Calu3 (cell line): ENCODE measurements at places on chromosomes 3 and 15.
A peak's percentile ranks its signal among the peaks of the same experiment; 100 is the strongest.

DNA sequence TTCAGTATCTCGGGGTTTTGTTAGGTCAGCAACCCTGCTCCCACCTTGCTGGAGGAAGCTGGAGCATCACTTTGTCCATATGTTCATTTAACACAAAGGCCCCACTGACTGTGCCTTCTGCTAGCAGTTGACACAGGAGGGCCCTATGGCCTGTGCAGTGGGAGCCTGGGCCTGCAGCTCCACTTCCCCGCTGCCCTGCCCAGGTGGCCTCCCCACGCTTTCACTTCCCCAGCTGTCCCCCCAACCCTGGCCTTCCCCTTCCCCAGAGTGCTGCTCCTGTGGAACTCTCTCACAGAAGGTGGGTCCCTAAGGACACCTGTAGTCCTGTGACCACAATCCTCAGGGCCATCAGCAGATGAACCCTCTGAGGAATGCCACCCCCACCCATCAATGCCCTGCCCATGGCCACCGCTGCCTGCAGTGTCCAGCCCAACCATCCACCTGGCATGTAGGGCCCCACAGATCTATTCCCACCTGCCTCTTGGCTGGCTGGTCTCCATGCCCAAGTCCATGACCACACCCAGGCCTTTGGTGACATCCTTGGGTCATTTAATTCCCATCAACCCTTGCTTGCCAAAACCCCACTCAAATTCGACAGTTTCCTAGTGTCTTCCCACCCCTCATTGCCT, 13.5 kb downstream of the TBC1D21 start:
- H3K36me3 ChIP-seq = no peaks in the 10 kb centered on the region
- H3K4me3 ChIP-seq = no peak overlapping the region
- DNase-seq = no peak
- H3K4me1 ChIP-seq = no peaks in the 10 kb centered on the region

GRCh38 chr15:54566654-54567053, 588.4 kb downstream of the UNC13C start:
- no peaks in the 10 kb centered on the region for H3K4me1 ChIP-seq
- H3K4me3 ChIP-seq = no peak overlapping the region
- H3K27ac ChIP-seq = no peak overlapping the region
- no peak for DNase-seq
- no peaks in the 10 kb centered on the region for H3K36me3 ChIP-seq

DNA sequence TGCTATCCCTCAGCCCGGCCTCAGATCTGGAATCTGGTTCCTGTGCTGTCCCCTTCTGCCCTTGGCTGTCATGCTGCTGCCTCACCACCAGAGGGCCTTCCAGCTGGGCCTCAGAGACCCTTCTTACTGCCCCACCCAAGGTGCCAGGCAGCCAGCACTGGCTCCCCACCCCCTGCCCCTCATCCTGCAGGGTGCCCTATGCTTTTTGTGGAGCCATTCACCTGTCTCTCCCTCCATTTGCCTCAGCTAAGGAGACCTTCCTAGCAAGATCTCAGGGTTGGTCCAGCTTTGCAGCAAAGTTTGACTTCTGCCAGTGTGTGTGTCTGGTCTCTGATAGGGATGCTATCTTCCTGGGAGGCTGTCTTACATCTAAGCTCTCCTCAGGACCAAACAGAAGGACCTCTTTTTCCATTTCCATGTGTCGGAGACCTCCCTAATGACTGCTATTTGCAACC, 1.9 kb upstream of the VWA5B2 start:
- no peak overlapping the region for H3K27ac ChIP-seq
- H3K4me1 ChIP-seq = no peaks in the 10 kb centered on the region
- no peak overlapping the region for H3K4me3 ChIP-seq
- H3K36me3 ChIP-seq = peaks cover 8% of the 10 kb centered on the region
- peaks cover 92% of the 10 kb centered on the region for H3K27me3 ChIP-seq
- DNase-seq = peak; percentile 76

DNA sequence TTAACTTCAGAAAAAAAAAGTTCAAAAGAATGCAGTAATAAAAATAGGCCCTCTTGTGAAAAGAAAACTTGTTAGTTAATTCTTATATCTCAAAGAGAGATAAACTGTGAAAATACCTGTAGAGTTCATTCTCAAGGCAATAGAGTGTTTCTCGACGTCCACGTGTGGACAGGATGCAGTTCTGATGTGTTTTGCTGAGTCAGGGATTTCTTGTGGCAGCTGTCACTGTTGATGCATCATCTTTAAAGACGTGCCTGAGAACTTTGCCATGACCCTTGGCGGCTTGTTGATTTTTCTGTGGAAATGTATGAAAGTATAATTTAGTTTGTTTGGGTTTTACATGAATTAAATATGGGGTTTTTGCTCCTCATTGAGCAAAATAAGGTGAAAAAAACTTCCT, 702.2 kb downstream of the NLGN1 start:
- H3K4me1 ChIP-seq = peaks cover 19% of the 10 kb centered on the region
- no peak overlapping the region for H3K4me3 ChIP-seq
- no peak overlapping the region for H3K27ac ChIP-seq
- no peaks in the 10 kb centered on the region for H3K36me3 ChIP-seq
- H3K27me3 ChIP-seq = no peaks in the 10 kb centered on the region
- DNase-seq = no peak

DNA sequence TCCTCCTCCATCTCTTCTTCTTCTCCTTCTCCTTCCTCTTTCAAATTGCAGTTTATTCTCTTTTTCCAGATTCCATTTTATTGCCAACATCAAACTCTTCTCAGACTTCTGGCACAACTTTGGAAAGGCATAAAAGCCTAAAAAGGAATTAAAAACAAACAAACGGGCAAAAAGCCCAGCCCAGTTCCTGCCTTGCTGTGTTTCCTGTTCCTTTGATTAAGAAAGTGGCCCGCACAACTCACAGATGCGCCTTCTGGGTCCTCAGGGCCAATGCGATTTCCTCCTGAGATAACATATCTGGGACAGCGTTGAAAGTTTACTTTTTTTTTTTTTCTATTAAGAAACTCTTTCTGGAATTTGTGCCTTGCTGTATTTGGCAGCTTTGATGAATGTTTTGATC, 158.7 kb upstream of the UBE3A start:
- no peak overlapping the region for H3K4me3 ChIP-seq
- no peak overlapping the region for H3K27ac ChIP-seq
- no peaks in the 10 kb centered on the region for H3K4me1 ChIP-seq

- H3K27me3 ChIP-seq = no peaks in the 10 kb centered on the region
- H3K27ac ChIP-seq = no peak overlapping the region
- no peak overlapping the region for H3K4me3 ChIP-seq
- H3K4me1 ChIP-seq = no peaks in the 10 kb centered on the region
- H3K36me3 ChIP-seq = no peaks in the 10 kb centered on the region
Measured at GRCh38 chr15:31255176-31255510, 71.5 kb upstream of the KLF13 start.

GRCh38 chr15:78065284-78065872, 12.1 kb downstream of the TBC1D2B start:
- no peaks in the 10 kb centered on the region for H3K27me3 ChIP-seq
- no peaks in the 10 kb centered on the region for H3K36me3 ChIP-seq
- no peak overlapping the region for H3K4me3 ChIP-seq
- DNase-seq = no peak
- no peak overlapping the region for H3K27ac ChIP-seq

DNA sequence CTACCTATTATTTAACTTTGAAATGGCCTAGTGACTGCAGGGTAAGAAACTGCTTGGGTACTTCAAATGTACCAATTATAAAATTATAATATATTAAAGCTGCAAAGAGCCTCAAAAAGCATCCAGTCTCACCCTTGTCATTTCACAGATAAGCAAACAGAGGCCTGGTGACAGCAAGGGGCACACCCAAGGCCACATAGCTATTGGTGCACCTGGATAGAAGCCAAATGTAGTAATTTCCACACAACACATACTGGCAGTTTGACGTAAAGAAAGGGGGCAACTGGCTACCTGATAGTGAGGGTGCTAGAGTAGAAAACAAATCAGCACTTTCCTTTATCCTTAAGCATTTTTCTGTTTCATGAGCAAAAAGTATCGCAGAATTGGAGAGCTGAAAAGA, 51.1 kb downstream of the IFT57 start:
- H3K27me3 ChIP-seq = no peaks in the 10 kb centered on the region
- no peak overlapping the region for H3K27ac ChIP-seq
- H3K36me3 ChIP-seq = no peaks in the 10 kb centered on the region
- no peak overlapping the region for H3K4me3 ChIP-seq
- DNase-seq = no peak
- H3K4me1 ChIP-seq = no peaks in the 10 kb centered on the region

- no peak overlapping the region for H3K4me3 ChIP-seq
Measured at GRCh38 chr3:175919133-175919532, 1060.0 kb downstream of the NAALADL2 start.

- peaks cover 7% of the 10 kb centered on the region for H3K36me3 ChIP-seq
- no peak overlapping the region for H3K27ac ChIP-seq
- peaks cover 69% of the 10 kb centered on the region for H3K27me3 ChIP-seq
Measured at GRCh38 chr15:73389971-73390544, 21.3 kb upstream of the HCN4 start.

DNA sequence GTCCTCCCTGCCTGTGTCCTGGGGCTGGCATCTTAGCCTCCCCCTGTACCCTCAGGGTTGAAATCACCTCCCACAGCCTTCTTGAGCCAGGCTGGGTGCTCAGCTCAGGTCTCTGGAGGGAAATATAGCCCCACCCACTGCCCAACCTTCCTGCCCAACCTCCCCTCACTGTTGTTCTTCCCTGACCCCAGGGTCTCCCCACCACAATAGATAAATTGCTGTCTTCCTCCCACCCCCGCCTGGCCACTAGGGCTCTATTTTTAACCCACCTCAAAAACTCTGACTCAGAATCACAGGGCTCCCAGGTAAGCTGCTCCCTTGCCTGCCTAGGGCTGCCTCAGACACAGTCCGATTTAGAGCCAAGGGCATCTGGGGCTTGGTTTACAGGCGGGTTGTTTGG, 15.0 kb downstream of the HCN4 start:
- H3K4me3 ChIP-seq = no peak overlapping the region
- peaks cover 35% of the 10 kb centered on the region for H3K27me3 ChIP-seq
- H3K36me3 ChIP-seq = no peaks in the 10 kb centered on the region
- H3K27ac ChIP-seq = no peak overlapping the region
- no peak for DNase-seq
- no peaks in the 10 kb centered on the region for H3K4me1 ChIP-seq

DNA sequence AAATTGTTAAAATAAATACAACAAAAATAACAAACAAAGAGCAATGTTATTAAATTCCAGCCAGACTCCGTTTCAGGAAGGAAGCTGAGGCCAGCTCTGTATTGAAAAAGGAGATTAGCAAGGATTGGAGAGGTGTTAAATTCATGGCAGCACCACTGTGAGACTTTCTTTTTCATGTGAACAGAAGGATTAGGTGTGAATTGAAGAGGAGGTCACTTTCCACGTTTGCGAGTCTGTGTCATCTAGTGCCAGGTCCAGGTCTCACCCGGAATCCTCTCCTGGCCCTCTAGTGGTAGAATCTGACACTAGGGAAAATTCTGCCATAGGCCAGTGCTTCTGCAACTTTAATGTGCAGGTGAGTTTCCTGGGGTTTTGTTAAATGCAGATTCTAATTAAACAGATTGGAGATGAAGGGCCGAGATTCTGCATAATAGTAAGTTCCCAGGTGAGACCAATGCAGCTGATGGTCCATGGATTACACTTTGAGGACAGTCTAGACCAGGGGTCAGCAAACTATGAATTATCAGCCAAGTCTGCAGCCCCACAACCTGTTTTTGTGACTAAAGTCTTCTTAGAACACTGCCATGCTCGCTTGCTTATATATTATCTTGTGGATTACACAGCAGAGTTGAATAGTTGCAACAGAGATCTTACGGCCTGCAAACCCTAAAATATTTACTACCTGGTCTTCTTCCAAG, 9.2 kb upstream of the SLC6A1 start:
- H3K36me3 ChIP-seq = no peaks in the 10 kb centered on the region
- peak; percentile 56 for DNase-seq
- no peak overlapping the region for H3K27ac ChIP-seq
- H3K4me1 ChIP-seq = no peaks in the 10 kb centered on the region
